ENCODE measurements at places on chromosomes 11 and 22. TPM values are rescaled to one million over a fixed set of nuclear protein-coding genes. Genes with fewer than 3 reads are reported as not detected.

NELL1 gene
- not detected for total RNA-seq

FOLR3 gene
- not detected for total RNA-seq

TMEM109 gene
- 102 TPM for total RNA-seq

MUC5AC gene
- total RNA-seq: not detected

GRCh38 chr11:11467312-11467711 lies 114.3 kb upstream of the CSNK2A3 start:
- DNase-seq: no peak

DNA sequence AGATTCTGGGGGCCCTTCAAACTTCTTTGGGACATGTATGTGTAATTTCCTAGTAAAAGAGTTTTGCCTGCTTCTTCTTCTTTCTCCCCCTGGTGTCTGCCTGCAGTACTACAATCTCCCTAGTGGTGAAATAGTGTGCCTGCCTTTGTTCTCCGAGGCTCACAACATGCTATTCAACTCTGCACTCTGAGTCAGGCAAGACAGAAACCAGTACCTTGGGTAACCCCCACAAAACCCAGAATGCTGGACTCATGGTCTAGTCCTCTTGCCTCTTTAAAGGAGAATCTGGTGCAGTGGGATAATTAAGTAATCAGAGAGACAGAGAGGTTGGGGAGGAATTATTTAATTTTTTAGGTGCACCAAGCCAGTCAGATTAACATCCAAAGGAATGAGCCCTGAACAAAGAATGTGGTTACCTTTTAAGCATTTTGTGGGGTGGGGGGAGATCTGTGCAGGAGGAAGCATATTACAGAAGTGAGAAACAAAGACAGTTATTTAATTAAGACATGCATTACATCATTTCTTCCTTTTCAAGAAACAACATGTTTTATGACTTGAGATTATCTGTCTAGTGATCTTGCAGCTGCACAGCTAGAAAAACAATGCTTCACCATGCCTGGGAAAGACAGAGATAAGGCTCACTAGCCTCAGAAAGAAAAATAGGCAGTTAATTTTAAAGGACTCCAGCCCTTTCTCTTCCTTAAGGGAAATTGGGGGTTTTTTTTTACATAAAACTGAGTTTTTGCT lies 11.0 kb upstream of the MS4A6A start:
- peak; percentile 40 for DNase-seq

DNA sequence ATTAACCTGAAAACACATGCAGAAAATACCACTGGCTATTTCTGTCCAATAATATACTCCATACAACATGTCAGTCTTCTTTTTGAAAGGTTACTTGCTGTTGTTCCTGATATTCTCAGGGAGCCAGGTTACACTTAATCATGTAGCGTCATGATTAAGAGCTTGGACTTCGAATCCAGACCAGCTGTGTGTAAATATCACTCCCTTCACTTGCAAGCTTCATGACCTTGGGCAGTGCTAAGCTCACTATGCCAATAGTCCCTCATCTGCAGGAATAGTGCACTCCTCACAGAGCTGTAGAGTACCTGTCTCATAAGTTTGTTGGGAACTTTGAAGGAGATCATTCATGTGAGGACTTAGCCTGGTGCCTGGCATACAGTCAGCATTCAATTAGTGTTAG lies 1.9 kb downstream of the HTR3B start:
- DNase-seq: no peak

GRCh38 chr11:103737747-103738146 lies 298.7 kb upstream of the DDI1 start:
- DNase-seq: no peak

- DNase-seq: no peak
Observed at GRCh38 chr11:30186748-30187147, 44.1 kb upstream of the FSHB start.

DNA sequence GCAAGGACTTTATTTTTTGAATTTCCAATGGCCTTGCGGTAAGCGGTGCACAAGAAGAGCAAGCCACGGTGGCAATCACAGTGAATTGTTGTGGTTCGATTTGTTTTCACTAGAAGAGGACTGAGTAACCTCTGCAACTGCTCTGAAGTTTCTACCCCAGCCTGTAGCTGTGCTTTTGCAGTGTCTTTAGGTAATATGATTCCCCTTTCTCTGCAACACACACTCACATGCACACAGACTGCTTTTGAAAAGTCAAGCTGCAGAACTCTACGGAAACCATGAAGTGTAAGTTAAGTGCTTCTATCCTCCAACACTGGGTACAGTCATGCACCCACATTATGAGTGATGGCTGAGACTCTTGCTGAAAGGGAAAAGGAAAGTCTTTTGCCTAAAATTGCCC lies 38.4 kb downstream of the CD44 start:
- DNase-seq: no peak

DNA sequence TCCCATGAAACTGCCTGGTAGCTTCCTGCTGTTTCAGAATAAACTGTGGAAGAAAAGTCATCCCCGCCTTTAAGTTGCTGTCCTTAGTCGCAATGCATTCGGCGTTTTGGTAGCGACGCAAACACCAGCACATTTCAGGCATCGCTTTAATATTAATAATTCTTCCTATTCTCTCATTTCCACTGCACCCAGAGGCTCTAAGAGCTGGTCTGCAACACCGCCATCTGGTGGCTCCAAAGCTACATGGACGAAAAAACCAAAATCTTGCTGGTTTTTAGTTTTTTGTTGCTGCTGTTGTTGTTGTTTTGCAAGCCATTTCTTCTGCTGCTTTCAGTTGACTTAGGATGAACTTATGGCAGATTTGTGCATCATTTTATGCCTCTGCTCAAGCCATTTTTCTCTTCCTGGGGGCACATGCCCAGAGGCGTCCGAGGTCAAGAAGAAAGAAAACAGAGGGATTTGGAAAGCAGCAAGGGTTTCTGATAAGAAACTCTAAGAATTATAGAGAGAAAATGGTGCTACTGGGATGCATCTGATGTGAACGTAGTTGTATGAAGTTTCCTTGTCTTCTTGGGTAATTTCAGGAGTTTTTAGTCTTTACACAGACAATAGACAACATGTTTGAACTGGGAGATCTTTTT lies 345.4 kb upstream of the KIRREL3 start:
- DNase-seq: peak; percentile 43

Measured in natural killer cell (primary cell).